Right cardiac atrium (tissue), 5 donors: ENCODE measurements at places on chromosomes 4 and X. TPM values are rescaled to one million over a fixed set of nuclear protein-coding genes. Genes with fewer than 3 reads are reported as not detected.

- DNase-seq = no peak
Measured at GRCh38 chr4:139857021-139857420, 191.4 kb downstream of the MGST2 start.

AMER1 gene
- total RNA-seq = 5.5 TPM

GRCh38 chr4:39970671-39971640 is 6.8 kb downstream of the PDS5A start:
- no peak for DNase-seq

PLXNB3 gene
- 9.9 TPM for total RNA-seq

MAD2L1 gene
- 2.7 TPM for total RNA-seq

DNA sequence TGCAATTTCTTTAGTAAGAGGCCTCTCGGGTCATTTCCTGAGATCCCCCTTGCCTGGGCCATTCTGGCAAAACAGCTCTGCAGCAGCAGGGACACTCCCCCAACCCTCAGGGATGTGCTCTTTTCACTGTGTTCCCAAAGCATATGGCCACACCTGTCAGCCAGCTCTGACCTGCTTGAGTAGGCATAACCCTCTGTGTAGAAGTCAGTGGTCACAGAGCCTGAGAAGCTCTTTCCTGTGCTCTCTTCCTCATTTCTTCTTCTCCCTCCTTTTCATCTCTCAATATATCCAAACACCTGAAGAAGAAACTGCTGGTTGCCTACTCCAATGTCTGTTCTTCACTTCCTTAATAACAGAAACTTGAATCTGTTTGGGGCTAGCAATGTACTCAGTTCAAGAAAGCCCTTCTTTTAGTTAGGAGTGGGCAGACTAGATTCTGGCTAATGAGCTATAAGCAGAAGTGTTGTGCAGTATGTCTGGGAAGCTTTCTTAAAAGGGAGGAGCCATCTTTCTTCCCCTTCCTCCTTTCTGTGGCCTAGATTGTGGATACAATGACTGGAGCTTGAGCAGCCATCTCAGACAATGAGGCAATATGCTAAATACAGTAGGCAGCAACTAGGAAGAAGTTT is 73.3 kb downstream of the PRPS1 start:
- DNase-seq = no peak

DNA sequence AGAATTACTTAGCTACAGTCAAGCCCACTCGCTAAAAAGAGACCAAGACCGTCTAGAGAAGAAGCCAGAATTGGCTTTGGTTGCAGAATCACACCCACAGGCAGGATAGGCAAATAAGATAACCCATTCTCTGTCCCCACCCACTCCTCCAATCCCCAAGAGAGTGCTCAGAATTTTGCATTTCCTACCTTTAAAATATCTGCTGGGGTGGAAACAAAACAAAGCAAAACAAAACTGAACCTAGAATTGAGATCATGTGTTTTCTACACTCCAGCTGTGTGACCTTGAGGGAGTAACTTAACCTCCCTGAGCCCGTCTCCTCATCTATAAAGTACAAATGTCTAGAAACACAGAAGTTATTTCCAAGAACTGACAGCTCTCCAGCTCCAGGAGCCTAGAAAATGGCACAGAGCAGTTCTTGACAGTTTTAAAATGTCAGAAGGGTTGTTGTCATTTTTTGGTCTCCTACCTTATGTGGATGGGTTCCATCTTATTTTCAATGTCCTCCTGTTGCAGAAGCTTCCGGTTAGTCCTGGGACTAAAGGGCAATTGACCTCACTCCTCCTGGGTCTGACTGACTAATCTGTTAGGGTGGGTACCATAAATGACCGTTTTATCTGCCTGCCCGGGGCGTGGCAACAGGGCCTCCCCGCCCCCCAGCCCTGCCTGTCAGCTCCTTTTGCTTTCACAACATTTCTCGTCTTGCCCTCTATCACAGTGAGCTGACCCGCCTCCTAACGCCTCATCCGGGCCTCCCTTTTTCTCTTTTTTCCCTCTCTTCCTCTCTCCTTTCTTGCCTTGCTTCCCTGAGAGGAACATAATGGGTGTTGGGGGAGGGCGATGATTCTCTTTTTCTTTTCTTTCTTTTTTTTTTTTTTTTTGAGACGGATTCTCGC is 114.0 kb downstream of the RBM47 start:
- peak; percentile 54 for DNase-seq

YIPF7 gene
- 2.2 TPM for total RNA-seq

DNA sequence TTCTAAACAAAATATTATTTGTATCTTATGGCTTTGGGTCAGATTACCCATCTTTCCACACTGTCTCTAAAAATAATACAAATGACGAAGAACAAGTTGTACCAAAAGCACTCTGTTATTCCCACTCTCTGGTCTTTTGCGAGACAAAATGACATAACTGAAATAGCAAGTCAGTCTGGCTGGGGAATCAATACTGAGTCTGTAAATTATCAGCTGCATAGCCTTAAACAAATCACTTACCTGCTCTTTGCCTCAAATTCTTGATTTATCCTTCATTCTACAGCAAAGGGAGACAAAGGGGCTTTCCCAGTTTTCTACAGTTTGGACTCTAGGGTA is 40.9 kb downstream of the SOWAHB start:
- no peak for DNase-seq

DNA sequence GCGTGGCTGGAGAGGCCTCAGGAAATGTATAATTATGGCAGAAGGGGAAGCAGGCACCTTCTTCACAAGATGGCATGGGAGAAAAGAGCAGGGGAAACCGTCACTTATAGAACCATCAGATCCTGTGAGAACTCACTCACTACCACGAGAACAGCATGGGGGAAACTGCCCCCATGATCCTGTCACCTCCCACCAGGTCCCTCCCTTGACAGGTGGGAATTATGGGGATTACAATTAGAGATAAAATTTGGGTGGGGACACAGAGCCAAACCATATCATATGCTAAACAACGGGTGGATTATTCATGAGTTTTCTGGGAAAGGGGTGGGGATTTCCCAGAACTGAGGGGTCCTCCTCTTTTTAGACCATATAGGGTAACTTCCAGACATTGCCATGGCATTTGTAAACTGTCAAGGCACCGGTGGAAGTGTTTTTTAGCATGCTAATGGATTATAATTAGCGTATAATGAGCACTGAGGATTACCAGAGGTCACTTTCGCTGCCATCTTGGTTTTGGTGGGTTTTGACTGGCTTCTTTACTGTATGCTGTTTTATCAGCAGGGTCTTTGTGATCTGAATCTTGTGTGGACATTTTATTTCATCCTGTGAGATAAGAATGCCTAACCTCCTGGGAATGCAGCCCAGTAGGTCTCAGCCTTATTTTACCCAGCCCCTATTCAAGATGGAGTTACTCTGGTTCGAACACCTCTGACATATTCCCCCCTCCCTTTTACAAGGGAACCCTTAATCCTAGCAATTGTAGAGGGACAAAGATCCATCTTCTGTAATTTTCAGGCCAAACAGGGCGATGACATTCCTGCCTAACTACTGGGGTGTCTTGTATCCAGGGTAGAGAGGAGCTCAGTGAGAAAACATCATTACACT is 27.6 kb upstream of the ZNF81 start:
- no peak for DNase-seq

DNA sequence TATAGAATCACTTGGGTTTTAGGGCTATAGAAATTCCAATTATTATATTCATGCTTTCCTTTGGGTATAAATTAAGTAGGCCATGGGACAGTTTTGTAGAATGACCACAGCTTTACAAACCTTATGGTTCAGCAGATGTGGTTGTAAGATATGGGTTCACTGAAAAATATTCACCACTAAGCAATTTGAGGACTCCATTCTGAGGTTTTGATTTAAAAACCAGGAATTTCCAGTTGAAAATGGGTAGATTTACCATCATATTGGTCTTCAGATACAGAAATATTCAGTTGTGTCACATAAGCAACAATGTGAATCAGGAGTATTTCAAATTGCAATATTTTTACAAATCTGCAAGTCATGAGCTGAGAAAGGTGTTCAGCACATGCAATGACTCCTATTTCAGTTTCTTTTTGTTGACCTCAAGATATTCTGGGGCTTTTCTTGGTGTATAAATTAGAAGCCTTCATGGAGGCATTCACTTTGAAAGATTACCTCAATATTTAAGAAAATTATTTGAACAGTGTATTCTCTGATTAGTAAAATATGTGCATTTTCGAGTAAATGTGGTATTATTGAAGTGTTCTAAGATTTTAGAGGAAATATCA is 218.4 kb upstream of the HCCS start:
- no peak for DNase-seq
